ENCODE measurements at places on chromosomes 12 and 14.

DNA sequence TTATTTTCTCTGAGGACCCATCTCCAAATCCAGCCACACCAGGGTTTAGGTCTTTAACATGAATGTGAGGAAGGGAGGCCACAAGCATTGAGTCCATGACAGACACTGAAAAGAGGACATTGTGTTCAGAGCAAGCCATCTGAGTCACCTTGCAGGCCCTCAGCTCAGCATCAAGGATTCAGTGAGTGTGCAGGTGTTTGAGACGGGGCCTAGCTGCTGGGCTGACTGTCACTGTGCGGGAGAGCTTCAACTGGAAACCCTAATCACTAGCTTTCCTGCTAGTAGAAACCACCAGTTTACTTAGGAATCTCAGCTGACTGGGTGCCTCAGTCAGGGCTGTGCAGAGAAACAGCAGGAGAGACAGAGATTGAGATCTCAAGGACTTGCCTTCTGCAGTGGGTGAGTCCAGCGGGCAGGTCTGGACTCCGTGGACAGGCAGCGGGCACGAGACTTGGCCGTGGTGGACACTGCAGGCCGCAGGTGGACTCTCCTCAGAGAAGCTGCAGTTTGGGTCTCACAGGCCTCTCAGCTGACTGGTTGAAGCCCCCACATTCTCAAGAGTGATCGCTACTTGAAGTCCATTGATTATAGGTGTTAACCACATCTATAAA lies 86.1 kb upstream of the DYNC1H1 start:
- DNase-seq = no peak

DNA sequence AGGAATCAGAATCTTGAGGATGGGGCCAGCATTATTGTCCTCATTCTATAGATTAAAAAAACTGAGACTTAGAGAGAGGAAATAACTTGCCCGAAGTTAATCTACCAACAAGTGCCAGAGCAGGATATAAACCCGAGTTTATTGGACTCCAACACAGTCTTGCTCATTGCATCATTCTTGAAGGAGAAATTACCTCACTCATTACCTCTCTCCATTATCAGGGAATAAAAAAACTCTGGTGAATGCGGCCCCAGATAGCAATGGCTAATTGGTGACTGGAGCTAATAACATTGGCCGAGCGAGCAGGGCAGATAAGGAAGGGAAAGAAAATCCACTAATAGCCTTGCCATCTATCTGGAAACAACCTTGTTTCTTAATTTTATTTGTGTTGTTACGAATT lies 24.7 kb upstream of the TMED10 start:
- no peak for DNase-seq

DNA sequence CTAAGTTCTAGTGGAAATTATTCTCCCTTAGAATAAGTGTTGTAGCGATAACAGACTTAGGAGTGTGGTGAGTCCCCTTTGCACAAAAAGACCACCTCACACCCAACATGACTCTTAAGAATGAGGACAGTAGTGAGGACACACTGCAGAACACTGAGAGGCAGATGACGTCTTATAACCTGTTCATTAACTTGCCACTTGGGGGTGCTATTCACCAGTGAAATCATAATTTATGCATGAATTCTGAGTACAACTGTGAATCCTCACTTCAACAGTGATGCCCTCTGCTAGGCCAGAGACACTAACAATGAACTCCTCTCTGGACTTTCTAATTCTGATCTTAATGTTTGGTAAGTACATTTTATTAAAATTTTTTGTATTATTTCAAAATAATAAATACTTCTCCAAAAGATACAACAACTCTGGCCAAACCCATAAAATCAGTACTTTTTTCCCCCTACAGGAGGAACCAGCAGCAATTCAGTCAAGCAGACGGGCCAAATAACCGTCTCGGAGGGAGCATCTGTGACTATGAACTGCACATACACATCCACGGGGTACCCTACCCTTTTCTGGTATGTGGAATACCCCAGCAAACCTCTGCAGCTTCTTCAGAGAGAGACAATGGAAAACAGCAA lies 274.7 kb downstream of the DAD1 start:
- no peak for DNase-seq

GRCh38 chr14:21367582-21368144 lies 16.2 kb downstream of the SUPT16H start:
- no peak for DNase-seq

DNA sequence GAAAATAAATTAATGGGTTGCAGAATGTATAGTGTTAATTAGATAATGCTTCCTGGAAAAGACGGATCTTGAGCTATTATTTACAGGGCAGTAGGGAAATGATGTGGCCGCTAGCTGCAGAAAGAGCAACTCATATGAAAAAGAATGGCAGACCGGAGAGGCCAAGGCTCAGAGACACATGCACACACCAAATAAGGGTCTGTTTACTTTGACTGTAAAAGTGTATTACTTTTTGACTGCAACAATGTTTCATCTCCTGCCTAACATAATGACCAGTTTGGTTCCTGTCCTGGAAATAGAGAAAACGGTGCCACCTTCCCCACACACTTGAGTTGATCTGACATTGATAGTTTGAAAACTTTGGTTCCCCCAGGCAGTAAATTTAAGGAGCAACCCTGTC lies 290.9 kb downstream of the CACNA1C start:
- no peak for DNase-seq

DNA sequence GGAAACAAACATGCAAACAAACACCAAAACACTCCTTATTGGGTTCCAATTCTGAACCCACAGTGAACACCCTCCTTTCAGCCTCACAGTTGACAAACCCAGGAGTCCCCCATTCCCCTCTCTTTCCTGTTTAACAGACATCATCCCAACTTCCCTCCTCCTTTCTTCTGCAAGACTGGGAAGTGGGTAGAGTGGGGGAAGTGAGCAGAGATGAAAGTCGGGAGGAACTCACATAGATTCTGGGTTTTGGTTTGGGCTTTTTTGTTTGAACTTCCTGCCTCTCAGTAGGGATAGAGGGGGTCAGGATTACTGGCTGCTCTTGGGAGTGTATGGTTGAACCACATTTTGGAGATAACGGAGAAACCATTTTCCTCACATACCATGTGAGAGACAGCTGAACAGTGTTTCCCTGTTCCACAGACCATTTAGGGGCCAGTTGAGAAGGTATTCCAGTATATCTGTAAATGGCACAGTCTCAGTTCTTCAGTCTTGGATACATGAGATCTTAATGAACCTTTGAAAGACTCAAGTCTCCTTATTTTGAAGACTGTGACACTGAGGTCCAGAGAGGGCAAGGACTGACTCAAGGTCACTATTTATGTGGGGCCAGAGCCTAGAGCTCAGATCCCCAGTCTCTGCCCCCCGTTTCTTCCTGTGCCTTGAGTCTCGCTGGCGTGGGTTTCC lies 3.9 kb upstream of the GPR84 start:
- no peak for DNase-seq
